ENCODE measurements at places on chromosomes 2 and 18. TPM values are rescaled to one million over a fixed set of nuclear protein-coding genes. Genes with fewer than 3 reads are reported as not detected.
A peak's percentile ranks its signal among the peaks of the same experiment; 100 is the strongest.

CKAP2L gene
- not detected for total RNA-seq

POTEI gene
- 0.04 TPM for total RNA-seq

DNA sequence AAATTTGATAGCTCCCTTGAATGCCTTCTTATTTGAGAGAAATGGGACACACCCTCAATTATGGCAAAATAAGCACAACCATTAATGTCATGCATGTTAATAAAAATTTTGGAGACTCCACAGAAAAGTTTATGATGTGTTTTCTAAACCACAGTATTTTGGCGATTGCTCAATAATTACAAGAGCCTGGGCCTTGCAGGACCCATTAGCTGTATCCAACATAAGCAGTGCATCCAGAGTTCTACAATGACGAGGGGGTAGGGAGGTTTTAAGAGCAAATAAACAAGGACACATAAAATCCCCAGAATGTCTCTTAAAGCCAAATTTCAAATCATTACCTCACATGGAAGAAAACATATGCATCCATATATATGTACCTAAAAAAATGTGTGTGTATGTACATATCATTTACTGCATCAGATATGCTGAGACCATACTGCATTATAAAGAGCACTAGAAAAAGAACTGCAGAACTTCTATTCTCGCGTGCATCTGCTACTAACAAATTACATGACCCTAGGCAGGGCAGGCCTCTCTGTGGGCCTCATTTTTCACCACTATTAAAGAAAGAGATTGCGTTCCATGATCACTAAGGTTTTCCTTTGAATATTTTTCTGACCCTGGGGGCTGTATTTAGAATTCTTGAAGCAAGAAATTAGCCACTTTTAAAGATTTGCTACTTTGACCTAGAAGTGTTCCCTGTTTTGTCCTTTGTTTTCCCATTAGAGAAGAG lies 38.0 kb downstream of the CMPK2 start:
- ATAC-seq, result no peak

- ATAC-seq, result no peak
These were observed 271.0 kb downstream of the TGIF1 start for GRCh38 chr18:3720818-3721545.

GRCh38 chr2:106030287-106031268 lies 163.5 kb downstream of the UXS1 start:
- peak; percentile 90 for ATAC-seq

Data from gastroesophageal sphincter (tissue), 4 donors.